Natural killer cell treated with Interleukin-12 subunit alpha and Interleukin-12 subunit beta and Interleukin-15 and Interleukin-18, amount 100 ng/mL, for 72 hours (primary cell): ENCODE measurements at places on chromosomes 5 and 9. TPM values are rescaled to one million over a fixed set of nuclear protein-coding genes. Genes with fewer than 3 reads are reported as not detected.

DNA sequence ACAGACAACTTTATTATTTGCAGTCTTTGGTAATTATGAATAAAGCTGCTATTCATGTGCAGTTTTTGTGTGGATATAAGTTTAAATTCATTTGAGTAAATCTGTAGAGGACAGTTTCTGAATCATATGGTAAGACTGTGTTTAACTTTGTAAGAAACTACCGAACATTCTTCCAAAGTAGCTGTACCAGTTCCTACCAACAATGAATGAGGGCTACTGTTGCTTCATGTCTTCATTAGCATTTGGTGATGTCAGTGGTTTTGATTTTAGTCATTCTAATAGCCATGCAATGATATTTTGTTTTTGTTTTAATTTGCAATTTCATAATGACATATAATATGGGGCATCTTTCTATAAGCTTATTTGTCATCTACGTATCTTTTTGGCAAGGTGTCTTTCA, 501.3 kb upstream of the RORB start:
- H3K4me1 ChIP-seq = no peaks in the 10 kb centered on the region
- no peaks in the 10 kb centered on the region for H3K36me3 ChIP-seq
- no peak overlapping the region for H3K27ac ChIP-seq
- no peak overlapping the region for H3K4me3 ChIP-seq
- no peaks in the 10 kb centered on the region for H3K27me3 ChIP-seq

DNA sequence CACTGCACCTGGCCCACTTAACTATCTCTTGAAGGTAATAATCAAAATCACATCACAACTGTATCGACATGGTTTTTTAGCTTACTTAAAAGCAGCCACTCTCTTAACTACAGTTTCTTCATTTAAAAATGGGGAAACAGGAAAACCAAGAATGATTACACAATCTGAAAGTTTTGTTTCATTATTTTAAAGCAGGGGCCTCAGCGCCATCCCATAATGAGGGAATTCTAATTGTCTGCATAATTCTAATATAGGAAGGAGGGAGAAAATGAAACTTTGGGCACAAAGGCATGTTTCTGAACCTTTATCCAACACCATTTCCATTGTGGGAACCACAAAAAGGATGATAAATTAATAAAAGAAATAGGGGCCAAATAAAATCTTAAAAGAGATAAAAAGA, 7.6 kb downstream of the HACD4 start:
- peaks cover 26% of the 10 kb centered on the region for H3K4me1 ChIP-seq
- H3K36me3 ChIP-seq = peaks cover 12% of the 10 kb centered on the region
- H3K27ac ChIP-seq = no peak overlapping the region
- no peaks in the 10 kb centered on the region for H3K27me3 ChIP-seq

DNA sequence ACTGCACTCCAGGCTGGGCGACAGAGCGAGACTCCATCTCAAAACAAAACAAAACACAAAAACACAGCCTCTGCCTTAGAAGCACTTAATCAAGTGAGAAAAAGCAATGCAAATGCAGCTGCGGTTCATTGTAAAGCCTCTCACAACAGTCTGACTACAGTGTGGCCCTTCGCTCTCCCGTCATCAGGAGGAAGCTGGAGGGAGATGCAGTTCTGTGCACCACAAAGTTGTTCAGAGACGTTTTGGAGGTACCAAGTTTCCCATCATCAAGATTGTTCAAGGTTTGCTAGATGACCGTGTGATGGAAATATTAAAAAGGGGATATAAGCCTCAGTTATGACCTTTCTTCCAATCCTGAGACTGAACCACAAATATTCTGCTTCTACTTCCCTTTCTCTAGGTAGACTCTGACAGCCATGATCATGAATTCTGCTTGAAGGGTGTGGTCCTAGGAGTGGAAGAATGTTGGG, 40.9 kb downstream of the SEC61B start:
- no peak overlapping the region for H3K27ac ChIP-seq
- DNase-seq = no peak
- H3K36me3 ChIP-seq = no peaks in the 10 kb centered on the region
- peaks cover 4% of the 10 kb centered on the region for H3K27me3 ChIP-seq

DNA sequence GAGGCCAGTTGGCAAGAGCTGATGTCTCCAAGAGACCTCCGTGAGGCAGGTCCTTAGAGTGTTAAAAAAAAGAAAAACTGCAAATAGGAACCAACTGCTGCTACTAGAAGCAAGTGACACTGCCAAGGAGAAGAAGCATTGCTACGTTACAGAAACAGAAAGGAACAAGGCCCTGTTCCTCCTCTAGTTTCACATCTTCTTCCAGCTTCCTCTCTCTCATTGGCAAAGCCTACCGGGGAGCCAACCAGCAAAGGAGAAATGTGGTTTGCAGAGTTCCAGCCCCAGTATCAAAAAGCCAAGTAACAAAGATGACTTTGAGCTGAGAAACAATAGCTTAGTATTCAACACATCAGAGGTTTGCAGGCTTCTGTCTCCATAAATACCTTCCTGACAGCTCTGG, 145.9 kb downstream of the PRELID2 start:
- H3K4me1 ChIP-seq = no peaks in the 10 kb centered on the region
- no peak overlapping the region for H3K27ac ChIP-seq
- H3K27me3 ChIP-seq = no peaks in the 10 kb centered on the region

GRCh38 chr5:17217493-17218352, at the start of gene BASP1:
BASP1 (plus strand) TSS chr5:17217631; CDS start chr5:17275217, 57,586 bp downstream.
- peak within 1 kb of the TSS; percentile 67 for H3K4me3 ChIP-seq
- DNase-seq = no peak
- peaks cover 14% of the 10 kb centered on the region for H3K27me3 ChIP-seq
- H3K27ac ChIP-seq = no peak within 1 kb of the TSS
- no peaks in the 10 kb centered on the region for H3K4me1 ChIP-seq
- H3K36me3 ChIP-seq = no peaks in the 10 kb centered on the region

- no peak overlapping the region for H3K4me3 ChIP-seq
- no peaks in the 10 kb centered on the region for H3K27me3 ChIP-seq
- no peak overlapping the region for H3K27ac ChIP-seq
Measured at GRCh38 chr9:134215699-134216448, 51.5 kb upstream of the RNU6ATAC start.

- no peak for DNase-seq
- H3K4me3 ChIP-seq = no peak overlapping the region
- H3K27me3 ChIP-seq = peaks cover 8% of the 10 kb centered on the region
- no peak overlapping the region for H3K27ac ChIP-seq
Measured at GRCh38 chr9:84216151-84216550, 124.4 kb downstream of the SLC28A3 start.

DNA sequence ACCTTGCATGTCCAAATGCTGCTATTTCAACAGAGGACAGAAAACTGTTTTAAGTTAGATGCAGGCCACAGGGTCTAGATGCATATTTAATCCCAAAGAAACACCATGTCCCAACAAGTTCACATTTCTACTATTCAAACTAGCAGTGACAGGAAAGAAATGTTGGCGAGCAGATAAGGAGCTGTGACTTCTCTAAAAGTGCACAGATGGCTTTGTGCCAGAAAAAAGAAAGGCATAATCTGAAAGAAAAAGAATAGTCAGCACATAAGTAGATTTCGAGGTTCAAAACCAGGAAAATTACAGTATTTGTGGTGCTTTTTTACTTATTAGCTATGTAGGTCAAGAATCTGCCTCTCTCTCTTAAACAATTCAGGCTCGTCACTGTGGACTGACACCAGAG, 178.3 kb downstream of the DNAH5 start:
- no peak overlapping the region for H3K27ac ChIP-seq
- no peaks in the 10 kb centered on the region for H3K27me3 ChIP-seq
- H3K36me3 ChIP-seq = no peaks in the 10 kb centered on the region
- no peak for DNase-seq
- no peaks in the 10 kb centered on the region for H3K4me1 ChIP-seq
- H3K4me3 ChIP-seq = no peak overlapping the region

- no peak overlapping the region for H3K27ac ChIP-seq
- H3K4me1 ChIP-seq = peaks cover 5% of the 10 kb centered on the region
- H3K4me3 ChIP-seq = no peak overlapping the region
- DNase-seq = no peak
- H3K36me3 ChIP-seq = peaks cover 6% of the 10 kb centered on the region
Measured at GRCh38 chr5:178143246-178143645, 10.4 kb downstream of the NHP2 start.

GRCh38 chr9:8876303-8876702, 1076.7 kb upstream of the DMAC1 start:
- no peaks in the 10 kb centered on the region for H3K4me1 ChIP-seq
- H3K4me3 ChIP-seq = no peak overlapping the region
- no peak overlapping the region for H3K27ac ChIP-seq

DNA sequence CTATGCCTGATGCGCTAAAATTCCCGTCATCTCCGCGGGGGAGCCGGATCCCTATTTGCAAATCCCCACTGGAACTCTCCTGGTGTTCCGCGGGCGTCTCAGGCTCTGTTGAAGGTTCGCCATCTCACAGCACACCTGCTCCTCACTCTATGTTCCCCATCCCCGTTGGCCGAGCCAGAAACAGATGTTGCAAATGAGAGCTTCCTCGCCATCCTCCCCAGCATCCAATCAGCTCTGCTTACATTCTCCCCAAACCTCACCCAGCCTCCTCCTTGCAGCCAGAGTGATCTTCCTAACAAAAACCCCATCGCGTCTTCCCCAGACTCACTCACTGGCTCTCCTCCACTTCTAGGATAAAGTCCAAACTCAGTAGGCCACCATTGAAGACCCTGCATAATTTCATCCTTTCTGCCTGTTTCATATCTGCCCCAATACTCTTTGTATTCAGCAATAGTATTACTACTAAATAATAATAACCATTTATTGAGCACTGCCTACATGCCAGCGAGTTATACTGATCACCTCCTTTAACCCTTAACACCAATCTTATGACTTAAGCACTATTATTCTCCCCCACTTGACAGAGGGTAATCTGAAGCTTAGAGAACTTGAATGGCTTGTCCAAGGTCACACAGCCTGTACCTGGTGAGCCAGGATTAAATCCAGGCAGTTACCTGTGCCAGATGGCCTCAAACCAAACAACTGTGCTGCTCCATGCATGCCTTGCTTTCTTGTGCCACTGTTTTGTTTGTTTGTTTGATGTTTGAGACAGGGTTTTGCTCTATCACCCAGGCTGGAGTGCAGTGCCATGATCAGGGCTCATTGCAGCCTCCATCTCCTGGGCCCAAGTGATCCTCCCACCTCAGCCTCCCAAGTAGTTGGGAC, 14.0 kb downstream of the AQP7 start:
- no peaks in the 10 kb centered on the region for H3K4me1 ChIP-seq
- H3K27ac ChIP-seq = no peak overlapping the region
- DNase-seq = no peak
- no peak overlapping the region for H3K4me3 ChIP-seq
- H3K27me3 ChIP-seq = no peaks in the 10 kb centered on the region

GRCh38 chr9:3912817-3913216, 387.0 kb upstream of the RFX3 start:
- H3K27ac ChIP-seq = no peak overlapping the region
- no peaks in the 10 kb centered on the region for H3K36me3 ChIP-seq
- peaks cover 21% of the 10 kb centered on the region for H3K27me3 ChIP-seq

- H3K36me3 ChIP-seq = no peaks in the 10 kb centered on the region
- no peak overlapping the region for H3K4me3 ChIP-seq
- H3K27ac ChIP-seq = no peak overlapping the region
- no peaks in the 10 kb centered on the region for H3K4me1 ChIP-seq
- H3K27me3 ChIP-seq = no peaks in the 10 kb centered on the region
- no peak for DNase-seq
Measured at GRCh38 chr5:169350759-169351240, 49.9 kb upstream of the SLIT3 start.

GRCh38 chr5:75668445-75668844, 48.8 kb downstream of the POC5 start:
- peak overlapping the region; percentile 93 for H3K27ac ChIP-seq
- H3K4me1 ChIP-seq = peaks cover 34% of the 10 kb centered on the region
- peaks cover 7% of the 10 kb centered on the region for H3K36me3 ChIP-seq

- no peaks in the 10 kb centered on the region for H3K4me1 ChIP-seq
- no peaks in the 10 kb centered on the region for H3K27me3 ChIP-seq
- no peak overlapping the region for H3K4me3 ChIP-seq
- no peak overlapping the region for H3K27ac ChIP-seq
Measured at GRCh38 chr9:335373-335772, 120.7 kb downstream of the DOCK8 start.

DNA sequence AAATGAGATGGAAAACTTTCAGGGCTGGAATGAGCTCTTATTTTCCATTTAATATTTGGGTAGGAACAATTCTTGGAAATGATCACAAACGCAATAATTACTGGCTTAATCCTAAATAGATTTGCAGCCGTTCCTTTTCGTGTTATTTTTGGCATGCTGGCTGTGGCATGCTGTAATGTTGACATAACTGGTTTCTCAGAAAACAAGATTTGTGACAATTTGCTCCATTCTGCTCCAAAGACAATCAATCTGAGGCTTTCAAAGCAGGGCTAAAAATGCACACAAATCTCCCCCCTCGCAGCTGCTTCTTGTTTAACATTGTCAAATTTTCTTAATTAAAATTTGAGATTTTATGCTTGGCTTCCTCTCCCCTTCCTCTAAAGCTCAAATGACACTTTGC, 151.2 kb downstream of the TTC39B start:
- peaks cover 2% of the 10 kb centered on the region for H3K27me3 ChIP-seq
- DNase-seq = no peak
- no peaks in the 10 kb centered on the region for H3K4me1 ChIP-seq
- no peaks in the 10 kb centered on the region for H3K36me3 ChIP-seq
- no peak overlapping the region for H3K4me3 ChIP-seq

DNA sequence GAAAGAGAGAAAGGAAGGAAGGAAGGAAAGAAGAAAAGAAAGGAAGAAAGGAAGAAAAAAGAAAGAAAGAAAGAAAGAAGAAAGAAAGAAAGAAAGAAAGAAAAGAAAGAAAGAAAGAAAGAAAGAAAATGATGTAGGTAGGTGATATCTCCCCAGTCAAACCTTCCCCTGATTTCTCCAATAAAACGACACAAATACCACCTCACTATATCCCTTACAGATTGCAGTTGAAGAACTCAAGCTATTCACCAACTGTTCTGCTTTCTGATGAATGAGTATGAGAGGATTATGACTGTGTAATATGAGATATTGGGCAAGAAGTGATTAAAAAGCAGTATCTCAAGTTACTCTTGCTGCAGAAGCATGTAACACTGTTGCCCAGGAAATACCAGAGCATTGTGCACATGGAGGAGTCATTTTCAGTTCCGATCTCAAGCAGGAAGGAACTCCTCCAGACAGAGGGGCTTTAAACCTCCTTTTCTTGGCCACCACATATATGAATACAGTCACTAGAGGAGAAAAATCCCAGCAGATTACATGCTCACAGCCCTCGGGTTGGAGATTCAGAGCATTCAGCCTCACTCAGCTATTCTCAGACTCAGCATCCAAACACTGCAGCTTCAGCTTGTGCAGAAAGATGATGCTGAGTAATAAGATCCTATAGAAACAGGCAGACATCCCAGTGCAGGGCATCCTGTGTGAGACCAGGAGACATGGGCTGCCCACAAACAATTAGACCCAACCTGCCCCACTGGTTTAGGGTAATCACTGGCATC, 61.4 kb downstream of the UGCG start:
- H3K4me1 ChIP-seq = peaks cover 9% of the 10 kb centered on the region
- no peaks in the 10 kb centered on the region for H3K36me3 ChIP-seq
- no peak for DNase-seq

SLC23A1 gene
- total RNA-seq = 0.36 TPM

PLAC8L1 gene
- total RNA-seq = 2.5 TPM

CCL27 gene
- not detected for total RNA-seq

HAVCR1 gene
- total RNA-seq = 26.5 TPM

C9orf50 gene
- not detected for total RNA-seq

DUSP1 gene
- total RNA-seq = 13.6 TPM

LIFR gene
- total RNA-seq = not detected
